Aorta (tissue), 5 donors: ENCODE measurements at places on chromosomes 5 and 9. TPM values are rescaled to one million over a fixed set of nuclear protein-coding genes. Genes with fewer than 3 reads are reported as not detected.
A peak's percentile ranks its signal among the peaks of the same experiment; 100 is the strongest.

DNA sequence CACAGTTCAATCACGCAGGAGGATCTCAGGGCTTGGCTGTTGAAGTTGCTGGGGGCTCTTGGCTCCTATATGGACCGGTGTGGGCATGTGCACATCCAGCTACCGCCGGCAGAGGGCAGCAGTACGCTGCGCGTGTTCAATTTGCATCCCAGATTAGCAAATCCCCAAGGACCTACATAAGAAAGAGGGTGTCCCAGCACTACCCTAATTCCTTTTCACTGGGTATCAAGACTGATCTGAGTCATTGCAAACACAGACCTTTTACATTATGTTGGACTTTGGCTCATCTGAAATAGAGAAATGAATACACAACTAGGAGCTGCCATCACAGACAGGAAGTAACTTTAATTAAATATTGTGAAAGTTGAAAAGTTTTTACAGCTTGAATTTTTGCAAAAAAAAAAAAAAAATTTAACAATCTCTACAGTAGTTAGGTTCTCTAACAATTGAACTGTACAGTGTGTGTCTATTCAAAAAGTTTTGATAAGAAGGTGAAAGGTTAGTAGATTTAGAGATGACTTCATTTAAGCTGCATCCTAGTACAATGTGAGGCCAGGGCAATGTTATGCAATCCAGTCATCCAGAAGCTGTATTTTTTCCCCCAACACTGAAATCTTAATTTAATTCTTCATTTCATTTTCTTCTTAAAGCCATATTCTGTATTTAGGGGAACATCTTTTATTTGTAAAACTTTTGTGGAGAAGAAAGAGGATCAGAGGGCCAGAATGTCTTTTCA is 404.0 kb downstream of the EBF1 start:
- no peaks in the 10 kb centered on the region for H3K27me3 ChIP-seq
- H3K36me3 ChIP-seq, result no peaks in the 10 kb centered on the region
- no peak overlapping the region for H3K27ac ChIP-seq

DNA sequence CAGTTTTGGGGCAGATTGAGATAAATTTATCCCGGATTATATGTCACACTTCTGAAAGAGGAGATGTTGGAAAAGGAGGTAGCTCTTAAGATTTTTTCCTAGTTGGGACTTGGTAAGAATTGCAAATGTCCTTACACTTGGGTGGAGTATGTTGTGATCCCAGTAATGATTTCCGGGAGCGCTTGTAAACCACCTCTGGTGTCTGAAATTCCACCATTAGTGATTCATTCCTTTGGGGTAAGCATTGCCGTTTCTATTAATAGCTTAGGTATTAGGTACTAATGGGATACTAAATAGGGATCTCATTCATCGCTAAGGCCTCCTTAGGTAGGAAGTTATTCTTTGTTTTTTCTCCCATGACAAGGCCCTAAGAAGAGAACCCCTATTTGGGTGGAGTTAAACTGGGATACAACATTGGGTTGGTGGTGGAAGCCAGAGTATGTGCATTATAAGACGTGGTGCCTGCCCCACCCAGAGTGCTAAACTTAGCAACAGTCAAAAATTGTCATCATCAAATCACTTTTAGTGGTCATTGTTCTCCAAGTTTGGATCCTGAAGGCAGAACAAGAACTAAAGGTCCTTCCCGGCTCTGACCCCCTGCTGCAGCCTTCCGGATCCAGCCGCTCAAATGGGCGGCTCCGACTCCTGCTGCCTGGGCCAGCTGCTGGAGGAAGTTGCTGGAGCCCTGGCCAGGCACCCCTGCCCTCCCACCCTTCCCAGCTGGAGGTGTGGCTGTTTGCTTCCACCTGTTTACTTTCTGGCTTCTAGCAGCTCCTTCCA is 31.7 kb upstream of the DAB2IP start:
- H3K4me3 ChIP-seq, result no peak overlapping the region
- H3K36me3 ChIP-seq, result no peaks in the 10 kb centered on the region
- no peak overlapping the region for H3K27ac ChIP-seq
- H3K4me1 ChIP-seq, result no peaks in the 10 kb centered on the region
- no peak for DNase-seq
- H3K27me3 ChIP-seq, result no peaks in the 10 kb centered on the region

GRCh38 chr5:37851305-37851704 is 11.5 kb upstream of the GDNF start:
- no peak overlapping the region for H3K27ac ChIP-seq
- H3K4me1 ChIP-seq, result no peaks in the 10 kb centered on the region
- H3K27me3 ChIP-seq, result peaks cover 1% of the 10 kb centered on the region

DNA sequence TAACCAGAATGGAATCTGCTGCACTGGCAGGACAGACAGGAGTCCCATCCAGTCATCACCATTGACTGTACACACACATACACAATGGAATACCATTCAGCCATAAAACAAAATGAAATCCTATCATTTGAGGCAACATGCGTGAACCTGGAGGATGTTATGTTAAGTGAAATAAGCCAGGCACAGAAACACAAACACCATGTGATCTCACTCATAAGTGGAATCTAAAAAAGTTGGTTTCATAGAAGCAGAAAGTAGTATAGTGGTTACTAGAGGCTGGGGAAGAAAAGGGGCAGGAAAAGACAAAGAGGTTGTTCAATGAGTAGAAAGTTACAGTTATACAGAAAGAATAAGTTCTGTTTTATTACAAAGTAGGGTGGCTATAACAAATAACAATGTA is 884.0 kb upstream of the ACO1 start:
- H3K4me3 ChIP-seq, result no peak overlapping the region
- no peak overlapping the region for H3K27ac ChIP-seq
- H3K36me3 ChIP-seq, result no peaks in the 10 kb centered on the region
- DNase-seq, result no peak
- H3K4me1 ChIP-seq, result no peaks in the 10 kb centered on the region
- no peaks in the 10 kb centered on the region for H3K27me3 ChIP-seq

DNA sequence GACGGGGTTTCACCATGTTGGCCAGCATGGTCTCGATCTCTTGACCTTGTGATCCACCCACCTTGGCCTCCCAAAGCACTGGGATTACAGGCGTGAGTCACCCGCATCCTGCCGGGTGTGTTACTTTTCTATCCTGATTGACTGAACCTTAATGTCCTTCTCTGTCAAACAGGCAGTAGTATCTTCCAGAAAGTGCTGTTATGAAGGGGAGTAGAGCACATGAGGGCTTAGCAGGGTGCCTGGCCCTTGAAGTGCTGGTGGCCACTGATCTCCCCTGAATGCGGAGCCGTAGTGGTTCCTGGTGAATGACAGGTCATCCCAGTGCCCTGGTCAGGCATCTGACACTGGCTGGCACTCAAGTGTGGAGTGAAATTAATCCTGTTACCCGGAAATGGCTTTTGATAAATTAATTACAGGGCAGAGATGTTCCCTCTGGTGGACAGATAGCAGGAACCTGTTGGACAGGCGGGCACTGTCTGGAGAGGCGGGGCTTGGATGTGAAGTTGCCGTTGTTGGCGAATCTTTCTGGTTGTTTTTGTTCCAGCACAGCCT is 28.4 kb downstream of the PRRC2B start:
- H3K4me3 ChIP-seq, result no peak overlapping the region
- no peaks in the 10 kb centered on the region for H3K36me3 ChIP-seq

DNA sequence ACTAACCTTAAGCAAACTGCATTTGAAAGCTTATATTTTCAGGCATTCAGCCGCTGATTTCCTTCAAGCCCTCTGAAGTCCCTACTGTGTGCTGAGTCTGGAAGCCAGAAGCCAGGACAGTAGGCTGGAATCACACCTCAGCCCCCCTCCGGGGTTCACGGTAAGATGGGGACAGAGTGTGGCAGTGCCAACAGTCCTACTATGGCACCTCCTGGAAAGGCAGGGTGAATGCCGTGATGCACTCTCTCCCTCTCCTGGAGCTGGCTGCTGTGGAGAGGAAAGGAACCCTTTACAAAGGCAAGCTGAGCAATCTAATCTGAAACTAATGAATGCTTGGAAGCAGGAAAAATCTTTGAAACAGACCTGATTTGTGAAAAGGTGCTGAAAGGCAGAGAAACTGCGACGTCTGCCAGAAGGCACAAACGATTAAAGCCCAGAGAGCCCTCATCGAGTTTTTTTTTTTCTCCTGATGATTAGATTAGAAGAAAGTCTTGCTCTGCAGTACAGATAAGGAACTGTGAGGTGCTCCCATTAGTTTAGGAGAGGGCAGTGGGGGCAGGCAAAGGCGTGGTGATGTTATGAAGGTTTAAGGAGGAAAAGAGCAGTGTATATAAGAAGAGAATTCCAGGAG is 21.0 kb downstream of the ANKH start:
- DNase-seq, result no peak
- H3K27me3 ChIP-seq, result no peaks in the 10 kb centered on the region
- no peaks in the 10 kb centered on the region for H3K36me3 ChIP-seq
- H3K4me3 ChIP-seq, result no peak overlapping the region
- no peaks in the 10 kb centered on the region for H3K4me1 ChIP-seq

- H3K4me3 ChIP-seq, result no peak overlapping the region
- H3K27ac ChIP-seq, result no peak overlapping the region
- no peak for DNase-seq
- H3K36me3 ChIP-seq, result no peaks in the 10 kb centered on the region
- H3K4me1 ChIP-seq, result no peaks in the 10 kb centered on the region
Observed at GRCh38 chr5:73412597-73412988, 36.0 kb downstream of the FOXD1 start.

DNA sequence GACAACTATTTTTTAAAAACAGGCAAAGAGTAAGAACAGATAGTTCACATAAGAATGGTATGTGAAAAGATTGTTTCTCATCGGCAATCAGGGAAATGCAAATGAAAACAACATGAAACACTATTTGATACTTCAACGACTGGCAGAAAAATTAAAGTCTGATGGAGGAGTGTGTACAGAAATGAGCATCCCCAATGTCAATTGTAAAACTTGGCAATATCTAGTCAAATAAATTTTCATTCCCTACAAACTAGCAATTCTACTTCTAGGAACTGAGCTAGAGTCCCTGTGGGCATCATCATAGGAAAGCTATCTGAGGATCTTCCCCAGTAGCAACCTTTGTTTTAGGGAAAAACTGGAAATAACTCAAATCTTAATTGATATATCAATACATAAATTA is 29.0 kb upstream of the MAP3K1 start:
- no peaks in the 10 kb centered on the region for H3K4me1 ChIP-seq
- H3K27me3 ChIP-seq, result no peaks in the 10 kb centered on the region
- no peak for DNase-seq

GRCh38 chr5:179806250-179807048 is at the start of gene MGAT4B:
MGAT4B (minus strand) TSS chr5:179806866; CDS start chr5:179806583, 283 bp downstream.
- H3K4me3 ChIP-seq, result peak within 1 kb of the TSS; percentile 98
- H3K27ac ChIP-seq, result peak within 1 kb of the TSS; percentile 68
- peaks cover 2% of the 10 kb centered on the region for H3K4me1 ChIP-seq
- H3K36me3 ChIP-seq, result no peaks in the 10 kb centered on the region
- peak; percentile 91 for DNase-seq

- no peak overlapping the region for H3K27ac ChIP-seq
- H3K4me3 ChIP-seq, result no peak overlapping the region
- no peaks in the 10 kb centered on the region for H3K4me1 ChIP-seq
- no peak for DNase-seq
- no peaks in the 10 kb centered on the region for H3K36me3 ChIP-seq
Observed at GRCh38 chr5:32004404-32004803, 169.7 kb downstream of the GOLPH3 start.

DNA sequence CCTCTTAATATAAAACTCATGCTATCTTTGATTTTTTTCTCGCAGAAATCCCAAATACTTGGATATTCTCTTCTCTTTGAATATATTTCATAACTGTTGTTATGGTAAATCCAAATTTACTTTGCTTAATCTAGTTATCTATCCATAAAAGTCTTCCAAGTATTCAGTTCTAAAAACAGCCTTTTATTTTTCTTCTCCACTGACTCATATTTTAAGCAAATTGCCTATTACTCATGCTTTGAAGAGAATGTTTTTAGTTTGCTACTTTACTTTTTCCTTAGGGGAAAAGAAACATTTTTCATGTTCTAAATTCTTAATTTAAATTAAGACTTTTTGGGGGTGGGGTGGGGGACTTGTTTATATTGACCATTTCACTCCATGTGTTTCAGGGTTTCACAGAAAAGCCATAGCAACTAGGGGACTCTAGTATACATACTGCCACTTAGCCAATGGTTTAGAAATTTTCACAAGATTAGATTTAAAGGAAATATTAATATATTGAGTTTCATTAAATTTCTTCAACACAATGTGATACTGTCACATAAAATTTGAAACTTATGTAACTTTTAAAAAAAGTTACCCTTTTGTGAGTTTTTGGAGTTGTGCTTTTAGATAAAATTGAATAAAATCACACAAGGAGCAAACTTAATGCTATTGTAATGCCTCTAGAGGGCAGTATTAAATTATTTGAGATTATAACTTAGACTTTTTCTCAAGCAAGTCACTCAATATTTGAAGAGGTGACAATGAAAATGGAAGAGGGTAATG is 545.8 kb upstream of the ARRDC3 start:
- no peak for DNase-seq
- H3K36me3 ChIP-seq, result no peaks in the 10 kb centered on the region
- H3K27me3 ChIP-seq, result no peaks in the 10 kb centered on the region
- H3K4me3 ChIP-seq, result no peak overlapping the region
- H3K4me1 ChIP-seq, result no peaks in the 10 kb centered on the region

DNA sequence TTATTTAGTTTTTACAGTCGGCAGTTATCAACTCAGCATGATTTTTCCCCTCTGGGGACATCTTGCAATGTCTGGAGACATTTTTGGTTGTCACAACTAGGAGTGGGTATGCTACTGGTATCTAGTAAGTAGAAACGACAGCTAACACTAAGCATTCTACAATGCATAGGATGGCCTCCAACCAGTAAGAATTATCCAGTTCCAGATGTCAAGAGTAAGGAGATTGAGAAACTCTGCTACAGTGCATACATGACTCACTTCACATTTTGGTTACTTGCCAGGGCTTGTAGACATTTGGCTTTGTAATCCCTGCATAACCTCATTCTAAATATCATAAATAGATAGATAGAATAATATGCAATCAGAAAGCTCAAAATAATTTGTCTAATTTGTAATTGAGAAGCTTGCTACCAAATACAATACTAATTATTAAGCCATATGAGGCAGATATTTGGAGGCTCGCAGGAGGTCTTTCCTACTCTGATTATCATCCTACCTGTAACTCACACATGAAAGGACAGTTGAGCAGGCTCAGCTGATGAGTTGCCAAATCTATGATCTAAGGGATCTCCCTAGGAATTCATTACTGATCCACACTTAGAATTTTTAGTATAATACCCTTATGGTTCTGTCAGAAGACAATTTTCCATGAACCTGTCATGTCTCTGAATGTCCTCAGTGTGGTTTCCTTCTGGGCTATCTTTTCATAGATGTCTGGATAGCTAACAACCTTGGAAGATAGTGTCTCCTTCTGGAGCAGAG is 346.9 kb upstream of the TLE4 start:
- DNase-seq, result no peak
- no peaks in the 10 kb centered on the region for H3K36me3 ChIP-seq
- H3K4me3 ChIP-seq, result no peak overlapping the region
- H3K4me1 ChIP-seq, result no peaks in the 10 kb centered on the region

GRCh38 chr5:150112201-150113046 is 26.1 kb upstream of the CSF1R start:
- H3K4me3 ChIP-seq, result no peak overlapping the region
- H3K27ac ChIP-seq, result peak overlapping the region; percentile 43
- no peaks in the 10 kb centered on the region for H3K36me3 ChIP-seq
- no peaks in the 10 kb centered on the region for H3K27me3 ChIP-seq

The PTPN3 gene
- 4.3 TPM for polyA plus RNA-seq

The PDGFRB gene
- 44.0 TPM for polyA plus RNA-seq

The MAP1B gene
- polyA plus RNA-seq, result 66.5 TPM

The RCL1 gene
- 21.3 TPM for polyA plus RNA-seq

The TMEM141 gene
- 57.0 TPM for polyA plus RNA-seq
